ENCODE measurements at places on chromosomes 16 and 17. TPM values are rescaled to one million over a fixed set of nuclear protein-coding genes. Genes with fewer than 3 reads are reported as not detected.

The KRT31 gene
- total RNA-seq, result not detected

The IL17C gene
- not detected for total RNA-seq

DNA sequence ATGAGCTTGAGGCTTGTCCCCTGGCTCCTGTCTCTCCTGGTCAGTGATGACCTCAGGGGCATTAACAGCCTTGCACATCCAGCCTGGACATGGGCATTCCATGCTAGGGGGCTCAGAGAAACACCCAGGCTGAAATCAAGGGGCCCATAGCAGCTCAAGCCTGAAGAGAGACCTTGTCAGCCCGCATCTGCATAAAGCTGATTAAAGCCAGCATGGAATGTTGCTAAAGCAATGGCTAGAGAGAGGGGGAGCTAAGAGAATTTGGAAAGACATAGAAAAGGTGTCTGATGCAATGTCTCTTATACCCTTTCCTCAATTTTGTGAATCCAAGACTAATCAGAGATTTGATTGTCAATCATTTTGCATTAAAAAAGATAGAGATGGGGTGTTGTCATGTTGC lies 51.4 kb upstream of the WSCD1 start:
- DNase-seq, result no peak

The CCL18 gene
- total RNA-seq, result not detected

DNA sequence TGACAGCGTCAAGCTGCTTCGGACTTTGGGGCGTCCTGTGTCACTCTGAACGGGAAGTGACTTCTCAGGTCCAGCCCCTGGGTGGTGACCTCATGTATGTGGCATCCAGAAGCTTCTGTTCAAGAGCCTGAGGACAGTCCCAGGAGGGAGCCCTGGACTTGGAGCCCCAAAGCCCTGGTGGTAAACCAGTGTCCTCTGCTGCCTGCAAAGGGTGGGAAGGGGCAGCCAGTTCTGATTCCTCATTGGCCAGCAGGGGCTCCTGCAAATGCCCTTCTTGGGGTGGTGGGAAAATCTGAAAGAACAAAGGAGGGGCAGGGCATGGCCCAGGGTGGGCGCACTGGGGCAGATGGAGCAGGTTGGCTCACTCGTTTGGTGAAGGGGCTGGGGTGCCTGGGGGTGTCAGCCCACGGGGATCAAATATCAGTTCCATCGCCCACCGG lies 1.6 kb downstream of the OSGIN1 start:
- DNase-seq, result no peak

GRCh38 chr16:3578121-3578520 lies 918 bp upstream of the NLRC3 start:
- no peak for DNase-seq

DNA sequence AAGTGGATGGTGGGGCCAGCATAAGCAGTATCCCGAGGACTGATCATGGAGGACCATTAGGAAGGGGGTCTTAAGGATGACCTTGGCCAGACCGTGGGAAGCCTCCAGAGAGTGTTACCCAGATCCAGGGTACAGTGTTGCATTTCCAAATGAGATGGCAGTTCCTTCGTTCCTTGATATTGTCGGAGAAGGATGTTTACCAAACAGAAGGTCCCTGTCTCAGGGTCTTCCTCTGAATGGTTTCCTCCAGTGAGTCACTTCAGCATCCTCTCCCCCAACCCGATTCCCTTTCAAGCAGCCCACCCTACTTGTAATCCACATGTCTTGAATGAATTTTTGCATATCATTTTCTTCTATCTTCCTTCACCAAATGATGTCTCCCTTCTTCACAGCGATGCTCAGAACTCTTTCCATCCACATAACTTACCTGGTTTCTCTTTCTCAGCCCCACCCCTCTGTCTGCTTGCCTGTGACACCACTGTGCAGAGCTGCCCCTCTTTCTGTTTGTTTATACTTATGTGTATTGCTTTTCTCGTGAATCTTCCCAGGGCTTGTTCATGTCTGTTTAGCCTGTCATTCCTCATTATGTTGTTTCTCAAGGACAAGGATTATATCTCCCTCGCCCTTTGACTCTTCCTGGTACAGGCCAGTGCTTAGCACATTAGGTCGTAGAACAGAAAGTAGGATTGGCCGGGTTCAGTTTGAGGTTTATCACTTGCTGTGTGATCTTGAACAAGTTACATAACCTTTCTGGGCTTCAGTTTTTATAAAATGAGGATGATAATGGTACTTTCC lies 5.7 kb downstream of the GOSR2 start:
- no peak for DNase-seq

Measured in cerebellum (tissue), 4 donors.